ENCODE measurements at places on chromosomes 3 and 15.
A peak's percentile ranks its signal among the peaks of the same experiment; 100 is the strongest.

- DNase-seq, result no peak
These were observed 69.1 kb upstream of the TNFAIP8L3 start for GRCh38 chr15:51163843-51164242.

GRCh38 chr3:23629181-23629894 is 176.4 kb upstream of the UBE2E1 start:
- DNase-seq, result no peak

DNA sequence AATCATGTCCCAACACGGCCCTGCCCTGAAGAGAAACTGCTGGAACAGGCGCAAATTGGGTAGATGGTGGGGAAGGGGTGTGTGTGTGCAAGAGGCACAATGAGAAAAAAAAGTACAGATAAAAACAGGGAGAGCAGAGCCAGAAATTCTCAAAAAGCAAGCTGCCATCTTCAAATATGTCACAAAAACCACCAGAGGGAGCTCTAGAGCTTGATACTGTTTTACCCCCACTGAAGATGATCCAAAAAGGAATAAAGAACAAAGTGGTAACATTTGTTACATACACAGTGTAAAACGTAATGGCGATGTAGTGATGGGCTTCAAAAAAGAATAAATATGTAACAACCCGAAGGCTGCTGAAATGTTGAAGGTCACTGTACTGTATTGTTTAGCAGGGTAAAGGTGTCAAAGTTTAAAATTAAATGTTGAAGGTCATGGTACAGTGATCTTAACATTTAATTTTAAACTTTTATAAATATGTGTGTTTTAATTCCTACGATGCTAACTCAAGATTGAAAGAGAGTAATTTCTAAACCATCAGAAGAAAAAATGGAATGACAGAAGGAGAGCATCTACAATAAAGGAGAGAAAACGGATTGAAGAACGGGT is 6.0 kb downstream of the SNRPA1 start:
- no peak for DNase-seq

DNA sequence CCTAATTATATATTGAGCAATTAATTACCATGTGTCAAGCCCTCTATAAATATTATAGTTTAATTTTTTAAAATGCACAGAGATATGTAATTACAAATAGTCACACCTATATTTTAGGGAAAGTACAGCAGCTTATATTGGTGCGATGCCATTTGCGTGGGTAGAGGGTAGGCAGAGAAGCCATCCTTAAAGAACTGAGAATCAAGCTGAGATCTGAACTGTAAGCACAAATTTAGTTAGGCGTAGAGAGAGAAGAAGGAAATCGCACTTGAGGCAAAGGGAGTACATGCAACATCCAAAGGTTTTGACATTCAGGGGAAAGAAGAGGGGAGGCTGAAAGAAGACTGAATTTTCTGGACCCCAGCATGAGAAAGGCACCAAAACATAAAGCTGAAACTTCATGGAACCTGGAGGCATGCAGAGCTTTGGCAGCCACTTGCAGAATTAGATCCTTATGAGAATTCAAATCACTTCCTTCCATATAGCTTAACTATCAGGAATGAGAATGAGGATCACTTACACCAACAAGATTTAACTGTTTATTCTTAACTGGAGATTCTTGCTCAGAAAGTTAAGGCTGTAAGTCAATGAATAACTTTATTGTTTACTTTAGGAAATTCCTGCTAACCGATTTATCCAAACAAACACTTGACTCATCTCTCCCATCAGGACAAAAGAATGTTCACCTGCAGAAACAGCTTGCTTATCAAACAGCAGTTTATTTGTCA is 114.3 kb downstream of the TGFBR2 start:
- peak; percentile 19 for DNase-seq

DNA sequence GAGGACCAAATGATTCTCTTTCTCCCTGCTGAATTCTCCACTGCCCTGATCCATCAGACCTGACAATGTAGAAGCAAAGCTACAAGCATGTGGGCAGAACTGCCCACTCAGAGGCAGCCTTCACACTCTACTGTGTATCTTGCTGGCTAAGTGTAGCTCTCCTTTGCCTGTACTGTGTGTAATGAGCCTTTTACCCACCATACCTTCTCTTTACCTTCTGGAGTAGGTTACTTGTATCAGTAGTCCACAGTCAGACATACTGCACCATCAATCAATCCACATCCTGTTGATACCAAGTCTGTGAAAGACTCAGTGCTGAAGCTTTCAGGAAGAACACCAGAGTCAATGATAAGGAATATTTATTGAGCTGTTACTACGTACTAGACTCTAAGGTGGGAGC is 440.7 kb upstream of the ARHGEF26 start:
- no peak for DNase-seq

GRCh38 chr3:130783629-130784028 is 37.0 kb upstream of the PIK3R4 start:
- no peak for DNase-seq

DNA sequence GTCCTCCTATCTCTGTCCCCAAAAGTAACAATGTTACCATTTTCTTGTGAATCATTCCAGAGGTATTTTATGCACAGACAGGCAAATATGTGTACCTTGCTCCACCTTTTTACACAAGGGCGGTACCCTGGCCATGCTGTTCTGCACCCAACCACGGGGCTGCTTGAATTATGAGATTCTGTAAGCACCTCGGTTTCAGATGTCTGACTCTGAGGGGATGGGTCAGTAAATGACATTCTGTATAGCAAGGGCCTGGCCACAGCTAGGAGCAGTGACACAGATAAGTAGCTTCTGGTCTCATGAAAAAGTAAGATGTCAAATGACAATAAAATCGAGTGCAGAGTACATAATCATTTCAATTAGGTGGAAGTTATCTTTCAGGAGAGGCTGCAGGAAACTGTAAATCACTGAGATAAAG is 30.4 kb upstream of the FLNB start:
- DNase-seq, result no peak

DNA sequence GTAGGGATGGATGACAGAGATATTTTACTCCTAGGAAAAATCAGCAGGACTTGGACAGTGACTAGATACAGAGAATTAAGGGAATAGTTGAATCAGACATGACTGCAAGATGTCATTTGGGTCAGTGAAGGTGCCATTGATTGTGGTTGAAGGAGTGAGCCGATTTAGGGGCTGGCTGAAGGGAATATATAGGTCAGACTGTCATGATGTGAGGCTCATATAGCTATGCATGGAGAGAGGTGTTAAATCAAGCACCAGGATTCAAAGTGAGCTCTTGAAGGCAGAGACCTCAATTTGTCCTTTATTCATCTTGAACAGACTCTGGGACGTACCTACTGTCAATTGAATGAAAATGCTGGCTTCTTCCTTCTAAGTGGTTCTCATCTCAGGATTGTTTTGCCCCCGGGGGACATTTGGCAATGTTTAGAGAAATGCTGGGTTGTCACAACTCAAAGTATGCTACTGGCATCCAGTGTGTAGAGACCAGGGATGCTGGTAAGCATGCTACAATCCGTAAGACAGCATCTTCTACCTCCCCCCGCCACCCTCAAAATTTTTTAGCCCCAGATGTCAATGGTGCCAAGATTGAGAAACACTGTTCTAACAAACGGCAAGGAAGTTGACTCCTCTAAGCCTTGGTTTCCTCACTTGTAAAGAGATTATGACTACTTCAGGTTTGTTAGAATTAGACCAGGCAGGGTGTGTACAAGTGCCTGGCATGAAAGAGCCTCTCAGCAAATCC is 7.8 kb downstream of the ATP2C1 start:
- no peak for DNase-seq

DNA sequence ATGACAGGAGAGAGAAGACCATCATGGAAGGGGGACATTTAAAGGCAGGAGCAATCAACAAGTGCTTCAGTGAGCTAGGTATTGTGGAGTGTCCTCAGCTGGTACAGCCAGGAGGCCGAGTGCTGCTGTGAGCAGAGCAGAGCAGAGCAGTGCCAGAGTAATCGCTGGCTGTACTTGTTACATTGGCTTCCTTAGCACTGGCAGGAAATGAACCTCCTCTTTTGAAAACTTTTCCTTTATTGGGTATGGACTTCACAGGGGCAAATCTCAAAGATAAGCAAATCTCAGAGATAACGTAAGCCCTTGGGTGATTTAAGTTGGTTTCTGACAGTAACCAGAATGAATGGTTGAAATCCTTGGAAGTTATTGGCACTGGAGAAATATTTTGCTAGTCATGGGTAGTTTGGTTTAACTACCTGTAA is 2.1 kb downstream of the SH3GL3 start:
- no peak for DNase-seq
